ENCODE measurements at places on chromosomes 6 and 20. TPM values are rescaled to one million over a fixed set of nuclear protein-coding genes. Genes with fewer than 3 reads are reported as not detected.
A peak's percentile ranks its signal among the peaks of the same experiment; 100 is the strongest.

HLA-G gene
- not detected for total RNA-seq

WFDC10B gene
- not detected for total RNA-seq

DNA sequence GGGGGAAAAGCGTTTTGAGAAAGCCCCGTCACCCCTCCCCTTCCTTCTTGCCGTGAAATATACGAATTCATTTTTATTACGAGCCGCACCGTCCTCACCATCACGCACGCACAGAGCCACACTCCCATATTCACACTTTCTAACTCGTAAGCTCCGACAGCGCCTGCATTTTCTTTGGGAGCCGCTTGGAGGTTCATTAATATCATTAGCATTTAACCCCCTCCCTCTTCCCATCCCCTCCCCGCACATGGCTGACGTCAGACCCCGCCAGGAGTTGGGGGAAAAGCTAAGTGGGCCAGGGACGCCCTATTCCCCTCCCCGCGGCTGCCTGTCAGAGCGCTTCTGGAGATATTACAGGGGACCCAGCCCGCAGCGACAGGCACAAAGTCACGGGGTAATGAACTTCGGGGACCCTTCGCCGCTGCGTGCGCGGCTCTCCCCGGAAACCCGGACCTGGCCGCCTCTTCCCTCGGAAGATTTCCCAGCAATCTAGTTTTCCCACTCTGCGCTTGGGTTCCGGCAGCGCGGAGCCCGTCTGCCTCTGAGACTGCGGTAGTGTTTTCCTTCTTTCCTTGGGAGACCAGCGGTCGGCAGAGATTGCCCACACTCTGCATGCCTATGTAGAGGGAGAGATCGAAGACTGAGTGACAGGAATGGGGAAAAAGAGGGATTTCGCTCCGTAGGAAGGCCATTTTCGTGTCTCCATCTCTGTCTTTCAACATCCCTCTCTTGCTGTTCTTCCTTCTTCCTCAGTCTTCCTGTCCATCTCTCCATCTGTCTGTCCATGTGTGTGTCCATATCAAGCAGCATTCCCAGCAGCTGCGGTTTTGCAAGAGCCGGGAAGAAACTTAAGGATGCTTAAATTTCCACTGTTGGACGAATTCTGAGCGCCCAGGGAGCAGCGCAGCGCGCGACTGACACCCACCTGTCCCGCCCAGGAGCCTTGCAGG is at the start of gene NR2E1:
TSS of gene NR2E1 (plus strand) at position 309 of the 950 bp plus-strand sequence. CDS start 744 bp downstream, outside the sequence.
- no peak for DNase-seq

DNA sequence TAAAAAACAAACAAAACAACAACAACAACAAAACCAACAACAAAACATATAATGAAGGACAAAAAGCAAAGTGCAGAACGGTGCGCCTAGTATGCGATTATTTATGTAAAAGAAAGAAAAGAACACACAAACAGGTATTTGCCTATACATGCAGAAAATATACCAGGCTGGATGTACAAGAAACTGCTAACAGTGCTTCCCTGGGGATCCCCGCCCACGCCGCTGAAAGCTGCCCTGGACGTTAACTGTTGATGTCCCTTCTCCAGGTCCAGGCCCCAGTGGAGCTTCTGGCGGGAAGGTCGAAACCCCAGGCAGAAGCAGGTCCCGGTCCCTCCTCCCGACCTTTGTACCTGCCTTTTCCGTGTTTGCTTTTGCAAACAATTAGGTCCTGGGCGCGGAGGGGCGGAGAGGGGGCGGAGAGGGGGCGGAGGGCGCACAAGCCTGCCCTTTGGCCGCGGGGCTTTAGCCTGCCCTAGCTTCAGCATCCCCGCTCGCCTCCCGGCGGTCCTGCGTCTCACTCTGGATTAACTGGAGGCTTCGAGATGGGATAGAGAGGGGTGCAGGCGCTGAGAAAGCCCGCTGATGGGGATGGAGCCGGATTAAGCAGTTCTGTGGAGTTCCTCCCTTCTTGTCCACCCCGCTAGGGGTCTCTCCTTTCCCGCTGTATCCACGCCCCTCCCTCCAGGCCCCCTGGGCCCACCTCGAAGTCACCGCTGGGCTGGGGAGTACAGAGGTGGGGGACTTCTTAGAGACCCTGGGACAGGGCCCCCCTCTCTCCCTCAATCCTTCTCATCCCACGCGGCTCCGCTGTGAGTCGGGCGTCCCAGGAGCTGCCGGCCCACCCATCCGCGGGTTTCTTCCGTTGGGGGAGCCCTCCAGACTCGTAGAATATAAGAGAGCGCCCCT is 8.2 kb upstream of the AHCY start:
- peak; percentile 16 for DNase-seq

DNA sequence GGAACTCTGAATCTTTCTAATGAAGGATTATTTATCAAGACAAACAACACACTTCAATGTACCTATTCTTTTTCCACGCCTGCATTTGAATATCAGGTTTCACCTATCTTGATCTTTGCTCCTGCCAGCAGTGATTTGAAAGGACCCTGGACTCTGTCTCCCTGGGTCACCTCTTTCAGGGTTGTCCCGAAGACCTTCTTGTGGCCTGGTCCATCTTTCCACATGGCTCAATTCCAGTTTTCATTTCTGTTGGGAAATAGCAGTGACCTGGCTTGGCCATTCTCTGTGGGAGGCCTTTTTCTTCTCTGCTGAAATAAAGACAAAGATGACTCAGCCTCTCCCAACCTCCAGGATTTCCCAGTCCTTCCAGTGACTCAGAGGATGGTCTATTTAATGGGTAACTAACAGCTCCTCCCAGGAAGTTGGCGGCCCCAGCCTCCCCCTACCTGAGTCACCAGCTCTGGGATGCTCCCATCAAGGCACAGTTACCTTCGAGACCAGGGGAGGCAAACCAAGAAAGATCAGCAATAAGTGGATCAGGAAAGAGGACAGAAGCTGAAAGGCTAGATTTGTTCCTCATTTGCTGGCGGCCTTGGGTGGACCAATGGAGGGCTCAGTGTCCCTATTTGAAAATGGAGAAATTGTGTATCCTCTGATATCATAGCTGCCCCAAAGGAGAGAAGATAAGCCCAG is 120.2 kb upstream of the RNF24 start:
- DNase-seq = no peak

DNA sequence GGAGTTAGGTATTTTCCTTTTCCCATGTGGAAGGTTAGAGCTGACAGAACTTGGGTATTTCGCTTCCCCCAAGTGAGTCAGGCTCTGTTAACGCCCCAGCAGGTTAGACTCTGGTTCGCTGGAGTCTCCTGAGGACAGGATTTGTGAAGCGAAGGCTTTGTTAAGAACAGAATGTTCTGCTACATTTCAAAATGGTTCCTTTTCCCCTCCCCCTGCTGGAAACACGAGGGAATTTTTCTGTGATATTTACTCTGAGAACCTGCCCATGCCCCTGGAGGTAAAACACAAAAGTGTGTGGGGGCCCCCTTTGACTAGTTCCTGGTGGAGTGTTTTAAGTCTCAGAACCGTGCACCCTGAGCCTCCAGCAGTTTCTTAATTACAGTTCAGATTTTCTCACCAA is 731.4 kb upstream of the CITED2 start:
- DNase-seq = no peak

GRCh38 chr6:37648465-37649330 is 49.0 kb downstream of the MDGA1 start:
- no peak for DNase-seq

DNA sequence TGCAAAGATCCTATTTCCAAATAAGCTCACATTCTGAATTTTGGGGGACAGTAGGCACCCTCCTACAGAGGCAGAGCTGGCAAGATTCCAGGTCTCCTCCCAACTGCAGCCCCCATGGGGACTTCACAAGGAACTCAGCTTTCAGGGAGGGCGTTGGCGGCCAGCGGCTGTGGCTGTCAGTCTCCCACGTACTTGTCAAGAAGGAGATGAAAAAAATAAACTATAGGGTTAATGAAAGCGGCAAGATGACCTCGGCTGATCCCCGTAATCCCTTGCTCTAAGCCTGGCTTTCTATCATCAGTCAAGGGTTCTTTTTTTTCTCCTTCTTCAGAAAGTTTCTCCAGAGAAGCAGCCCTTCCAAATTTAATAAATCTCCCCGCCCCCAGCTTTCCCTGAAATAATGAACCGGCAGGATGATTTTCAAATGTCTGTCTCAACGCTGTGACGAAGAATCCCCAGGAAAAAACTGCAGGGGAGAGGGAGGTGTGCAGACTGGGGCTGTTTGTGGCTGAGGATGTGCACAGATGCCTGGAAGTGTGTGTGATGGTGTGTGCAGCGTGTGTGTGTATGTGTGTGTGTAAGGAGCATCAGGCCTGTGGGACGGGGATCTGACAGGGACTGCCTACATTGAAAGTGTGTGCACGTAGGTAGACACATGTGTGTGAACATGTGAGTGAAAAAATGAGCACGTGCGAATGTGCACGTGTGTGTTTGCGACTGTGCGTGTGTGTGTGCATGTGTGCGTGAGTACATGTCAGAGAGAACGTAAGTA is 78.7 kb downstream of the SLC2A10 start:
- peak; percentile 32 for DNase-seq

GRCh38 chr20:41175201-41175651 is 37.9 kb downstream of the PLCG1 start:
- no peak for DNase-seq

Measured in spinal cord (tissue), 10 donors.